NCI-H187 (cell line): ENCODE measurements at places on chromosomes 7 and 10.

DNA sequence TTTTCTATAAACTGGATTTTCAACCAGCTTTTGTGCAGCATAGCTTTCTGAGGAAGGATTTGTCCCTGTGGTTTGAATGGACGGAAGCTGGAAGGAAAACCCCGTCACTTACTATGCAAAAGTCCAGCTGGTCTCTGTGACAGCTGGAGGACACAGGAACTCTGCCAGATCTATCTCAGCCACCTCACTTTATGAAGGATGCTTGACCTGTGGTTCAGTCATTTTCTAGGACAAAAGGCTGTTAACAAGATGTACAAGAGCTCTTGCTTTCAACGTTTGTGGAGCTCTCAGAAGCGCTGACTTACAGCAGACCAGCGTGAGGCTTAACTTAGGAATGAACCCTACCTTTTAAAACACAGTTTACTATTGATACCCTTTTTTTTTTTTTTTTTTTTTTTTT lies 90.8 kb downstream of the CREM start:
- no peak for DNase-seq

DNA sequence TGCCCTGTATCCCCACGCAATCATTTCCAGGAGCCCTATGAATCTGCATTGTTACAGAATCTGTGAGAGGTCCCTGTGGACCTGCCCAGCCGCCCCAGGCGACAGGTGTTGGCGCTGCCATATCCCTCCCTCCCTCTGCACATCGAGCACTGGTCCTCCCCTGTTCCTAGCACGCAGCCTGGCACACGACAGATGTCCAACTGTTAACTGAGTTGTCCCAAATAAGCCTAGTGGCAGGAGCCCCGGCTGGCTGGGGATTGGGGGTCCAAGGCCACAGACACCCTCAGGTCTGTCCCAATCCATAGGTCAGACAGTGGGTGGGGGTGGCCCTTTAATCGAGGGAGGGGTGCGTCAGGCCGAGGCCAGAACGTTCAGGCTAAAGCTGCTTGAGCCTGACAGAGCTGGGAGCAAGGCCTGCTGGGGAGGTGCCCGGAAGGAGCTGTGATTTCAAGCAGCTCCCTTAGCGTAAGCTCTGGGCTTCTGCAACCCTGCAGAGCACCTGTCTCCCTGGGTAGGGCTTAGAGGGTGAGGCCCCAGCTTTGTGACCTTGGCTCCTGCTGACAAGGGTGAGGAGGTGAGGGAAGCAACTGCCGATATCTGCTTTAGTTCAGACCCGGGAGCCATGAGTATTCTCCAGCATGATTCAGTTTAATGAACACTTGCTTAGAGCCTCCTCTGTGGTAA lies 40.1 kb downstream of the ADRA2A start:
- no peak for DNase-seq

- DNase-seq = no peak
These were observed 23.8 kb upstream of the PIK3AP1 start for GRCh38 chr10:96743988-96744585.

- DNase-seq = no peak
These were observed 172.3 kb downstream of the CHRM2 start for GRCh38 chr7:137040745-137041144.

DNA sequence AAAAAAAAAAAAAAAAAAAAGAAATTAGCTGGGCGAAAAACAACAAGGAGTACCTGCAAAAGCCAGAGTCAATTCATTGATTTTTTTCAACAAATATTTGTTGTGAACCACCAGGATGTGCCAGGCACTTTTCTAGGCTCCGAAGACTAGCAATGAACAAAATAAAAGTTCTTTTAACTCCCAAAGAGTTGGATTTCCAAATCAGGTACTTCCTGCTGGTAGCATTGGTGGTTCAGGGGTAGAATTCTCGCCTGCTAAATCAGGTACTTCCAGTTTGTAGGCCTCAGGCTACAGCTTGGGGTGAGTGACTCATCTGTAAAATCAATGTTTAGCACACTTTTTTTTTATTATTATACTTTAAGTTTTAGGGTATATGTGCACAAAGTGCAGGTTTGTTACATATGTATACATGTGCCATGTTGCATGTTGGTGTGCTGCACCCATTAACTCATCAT lies 10.9 kb downstream of the PPA1 start:
- no peak for DNase-seq

DNA sequence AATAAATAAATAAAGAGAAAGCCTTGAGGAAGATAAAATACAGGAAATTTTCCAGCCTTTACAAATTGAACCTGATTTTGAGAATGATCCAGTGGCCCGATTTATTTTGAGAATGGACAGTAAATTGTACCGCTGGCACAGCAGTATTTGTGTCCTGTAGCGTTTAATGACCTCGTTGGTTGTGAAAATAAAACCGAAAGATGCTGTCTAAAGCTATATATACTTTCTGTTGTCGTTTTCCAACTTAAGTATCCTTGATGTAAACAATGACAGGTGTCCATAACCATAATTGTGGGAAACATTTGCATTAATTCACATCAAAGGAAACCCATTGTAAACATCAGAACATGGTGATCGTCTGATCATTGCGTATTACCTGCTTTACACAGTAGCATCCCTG lies 38.8 kb downstream of the TBXAS1 start:
- no peak for DNase-seq

DNA sequence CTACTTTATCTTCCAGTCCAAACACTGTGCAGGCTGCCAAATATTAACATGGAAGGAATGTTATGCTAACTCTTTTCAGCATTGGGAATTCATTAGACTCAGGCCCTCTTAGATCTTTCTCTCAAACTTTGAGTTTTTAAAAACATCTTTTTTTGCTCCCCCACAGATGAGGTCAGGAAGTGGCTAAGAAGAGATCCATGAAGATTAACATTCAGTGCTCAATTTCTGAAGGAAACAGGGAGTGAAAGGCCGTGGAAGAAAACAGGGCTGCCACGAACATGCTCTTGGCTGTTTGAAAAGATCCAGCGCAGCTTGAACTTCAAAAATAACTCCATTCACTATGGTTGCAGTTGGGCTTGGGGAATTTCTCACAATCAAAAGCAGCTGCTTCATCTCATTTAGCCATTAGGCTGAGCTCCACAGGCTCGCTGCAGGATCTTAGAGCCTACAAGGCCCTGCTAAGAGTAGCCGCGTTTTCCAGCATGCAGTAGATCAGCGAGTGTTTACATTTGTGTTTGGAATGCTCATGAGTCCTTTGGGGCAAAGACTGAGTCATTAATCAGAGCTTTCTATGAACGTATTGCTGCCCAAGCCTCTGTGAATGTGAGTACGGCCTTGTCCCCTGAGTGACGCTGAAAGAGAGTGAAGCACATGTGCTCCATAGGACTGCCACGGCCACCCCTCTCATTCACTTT lies 41.2 kb upstream of the TNS3 start:
- no peak for DNase-seq

DNA sequence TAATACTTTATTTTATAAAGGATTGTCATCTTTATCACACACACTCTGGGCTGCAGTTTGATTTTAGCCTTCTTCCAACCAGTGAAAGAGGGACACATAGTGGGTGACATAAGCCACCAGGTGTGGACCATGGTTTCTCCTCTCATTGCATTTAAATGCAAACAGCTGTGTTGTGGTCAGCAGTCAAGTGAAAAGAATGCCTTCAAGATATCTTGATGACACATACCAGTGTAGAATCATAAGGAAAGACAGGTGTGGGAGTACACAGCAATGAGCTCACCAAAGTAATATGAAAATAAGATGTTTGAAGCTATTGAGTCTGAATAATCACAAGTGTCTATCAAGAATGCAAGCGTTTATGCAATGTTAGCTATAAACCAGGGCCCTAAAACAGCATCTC lies 580.0 kb downstream of the XPNPEP1 start:
- DNase-seq = no peak

GRCh38 chr7:24340727-24341126 lies 56.7 kb downstream of the NPY start:
- DNase-seq = no peak

GRCh38 chr10:124622158-124622557 lies 122.0 kb downstream of the FAM53B start:
- no peak for DNase-seq

GRCh38 chr7:138854115-138854645 lies 56.2 kb upstream of the ATP6V0A4 start:
- no peak for DNase-seq

DNA sequence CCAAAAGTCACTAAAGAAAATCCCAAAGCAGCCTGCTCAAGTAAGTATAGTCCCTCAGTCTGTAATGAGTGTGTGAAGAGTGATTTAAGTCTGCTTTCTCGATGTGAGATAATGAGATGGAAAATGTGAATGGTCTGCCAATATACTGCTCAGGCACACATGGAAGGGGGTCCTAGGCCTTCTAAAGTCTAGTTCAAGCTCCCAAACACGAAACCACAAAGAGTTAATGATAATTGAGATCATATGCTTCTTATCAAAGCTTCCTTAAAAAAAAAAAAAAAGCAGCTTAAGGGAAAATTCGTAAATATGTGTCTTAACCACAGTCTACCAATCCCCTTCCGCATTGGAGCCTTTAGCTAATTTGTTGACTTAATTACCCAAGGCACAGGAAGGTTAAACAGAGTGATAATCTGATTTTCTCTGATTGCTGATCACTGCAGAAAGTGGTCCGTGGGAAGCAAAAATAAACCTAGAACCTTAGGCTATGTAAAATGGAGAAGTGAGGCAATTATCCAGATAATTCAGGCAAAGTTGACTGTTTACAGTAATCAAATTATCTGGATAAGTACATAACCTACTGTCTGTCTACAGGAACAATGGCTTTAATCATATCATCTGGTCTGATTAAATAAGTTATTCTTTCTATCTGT lies 172.9 kb downstream of the MBL2 start:
- no peak for DNase-seq

DNA sequence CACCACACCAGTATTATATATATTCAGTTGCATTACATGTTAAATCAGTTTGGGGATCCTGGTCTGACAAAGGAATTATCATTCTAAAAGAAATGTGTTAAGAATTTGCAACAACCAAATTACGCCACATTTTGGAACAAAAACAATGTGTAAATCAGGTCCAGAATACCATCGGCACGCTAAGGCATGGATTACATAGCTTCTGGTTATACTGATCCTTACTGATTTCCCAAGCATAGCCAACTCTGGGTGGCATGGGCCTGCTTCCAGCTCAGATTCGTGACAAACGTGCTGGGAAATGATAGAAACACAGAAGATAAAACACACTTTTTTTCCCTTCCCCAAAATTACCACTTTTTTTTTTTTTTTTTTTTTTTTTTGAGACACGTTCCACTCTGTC lies 660.0 kb downstream of the SORCS1 start:
- DNase-seq = no peak

GRCh38 chr10:64571056-64571455 lies 1049.9 kb downstream of the REEP3 start:
- DNase-seq = no peak

DNA sequence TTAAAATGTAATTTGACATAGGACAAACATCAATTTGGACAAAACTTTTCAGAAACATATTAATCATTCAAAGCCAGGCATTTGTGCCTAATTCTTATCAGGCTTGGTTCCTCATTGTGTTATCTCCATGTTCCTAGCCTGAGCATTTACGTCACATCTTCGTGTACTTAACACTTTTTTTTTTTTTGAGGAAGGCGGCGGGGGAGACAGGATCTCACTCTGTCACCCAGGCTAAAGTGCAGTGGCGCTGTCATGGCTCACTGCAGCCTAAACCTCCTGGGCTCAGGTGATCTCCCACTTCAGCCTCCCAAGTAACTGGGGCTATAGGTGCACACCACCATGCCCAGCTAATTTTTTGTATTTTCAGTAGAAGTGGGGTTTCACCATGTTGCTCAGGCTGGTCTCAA lies 19.8 kb downstream of the HNRNPA2B1 start:
- no peak for DNase-seq

- no peak for DNase-seq
These were observed 75.5 kb downstream of the MACC1 start for GRCh38 chr7:20141666-20142065.

DNA sequence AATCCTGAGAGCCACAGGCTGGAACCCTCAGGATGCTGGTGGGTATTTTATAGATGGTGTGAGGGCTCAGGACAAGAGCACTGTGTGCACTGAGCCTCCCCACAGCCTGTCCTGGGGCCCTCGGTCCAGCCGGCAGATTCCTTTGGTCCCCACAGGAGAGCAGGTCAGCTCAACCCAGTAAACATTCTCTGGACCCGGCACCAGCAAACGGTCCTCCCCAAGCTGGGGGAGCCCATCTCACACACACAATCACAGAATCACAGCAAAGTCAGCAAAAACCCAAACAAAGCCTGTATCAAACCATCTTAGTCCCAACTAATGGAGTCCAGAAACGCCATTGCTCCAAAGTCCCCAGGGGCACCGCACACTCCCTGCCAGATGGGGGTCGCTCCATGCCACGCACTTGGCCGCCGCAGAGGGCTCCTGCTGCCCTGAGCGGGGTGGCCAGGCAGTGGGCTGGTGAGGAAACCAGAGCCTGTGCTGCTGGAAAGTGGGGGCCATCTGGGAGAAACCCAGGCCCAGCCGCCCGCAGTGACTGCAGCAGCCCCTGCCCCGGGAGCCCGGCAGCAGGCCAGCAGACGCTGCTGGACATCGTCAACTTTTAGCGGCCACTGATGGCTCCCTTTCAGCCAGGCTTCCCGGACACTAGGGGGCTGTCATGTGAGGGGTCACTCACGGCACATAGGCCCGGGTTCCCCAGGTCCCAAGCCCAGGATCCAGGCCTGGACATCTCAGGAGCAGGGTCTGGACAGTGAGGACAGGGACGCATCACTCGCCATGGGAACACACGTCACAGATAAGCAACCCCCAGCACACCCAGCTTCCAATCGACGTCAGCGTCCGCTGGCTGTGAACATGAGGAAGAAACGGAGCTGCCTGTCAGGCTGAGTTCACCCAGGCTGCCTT lies 52.6 kb downstream of the DPYSL4 start:
- no peak for DNase-seq

DNA sequence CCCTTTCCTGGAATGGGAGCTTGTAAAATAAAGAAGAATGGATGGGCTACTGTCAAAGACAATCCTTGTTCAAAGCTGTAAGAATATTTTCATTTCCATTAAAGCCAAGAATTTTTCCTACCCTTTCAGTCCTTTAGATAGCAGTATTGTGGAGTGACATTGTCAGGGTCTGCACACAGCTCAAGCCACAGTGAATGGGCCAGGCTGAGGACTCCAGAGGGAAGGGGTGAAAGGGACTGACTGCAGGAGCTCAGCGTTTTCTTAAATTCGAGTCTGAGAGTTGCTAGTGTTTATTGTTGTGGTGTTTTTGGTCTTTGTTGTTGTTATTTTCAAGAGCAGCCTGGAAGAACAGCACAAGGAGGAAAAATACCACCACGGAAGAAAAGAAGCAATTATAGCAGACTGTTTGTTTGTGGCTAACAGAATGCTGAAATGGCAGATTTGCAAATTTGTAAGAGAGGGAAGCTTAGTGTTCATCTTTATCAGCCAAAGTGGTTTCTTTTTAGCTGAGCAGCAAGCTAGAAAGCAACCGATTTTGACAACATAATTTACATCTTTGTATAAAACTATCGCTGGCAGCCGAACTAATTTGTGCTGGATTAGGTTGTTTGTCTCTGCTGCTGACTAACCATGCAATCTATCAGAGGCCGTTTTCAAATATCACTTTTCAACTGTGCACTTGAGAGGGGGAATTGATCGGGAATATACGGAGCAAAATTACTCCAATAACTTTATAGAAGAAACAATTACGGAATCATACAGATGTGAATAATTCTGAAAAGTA lies 192.1 kb downstream of the LRMDA start:
- no peak for DNase-seq

- DNase-seq = no peak
These were observed 57.1 kb downstream of the UBE3C start for GRCh38 chr7:157195868-157196267.

GRCh38 chr7:129530795-129531391 lies 28.6 kb downstream of the SMKR1 start:
- DNase-seq = no peak
